ENCODE measurements at places on chromosomes 12 and 14. TPM values are rescaled to one million over a fixed set of nuclear protein-coding genes. Genes with fewer than 3 reads are reported as not detected.

Gene NPFF
- not detected for total RNA-seq

Gene FAM186B
- 0.10 TPM for total RNA-seq

Gene VRK1
- 14.7 TPM for total RNA-seq

Gene KRT73
- total RNA-seq: not detected

All from myocyte (in vitro differentiated cells).